ENCODE measurements at places on chromosomes 3 and 15. TPM values are rescaled to one million over a fixed set of nuclear protein-coding genes. Genes with fewer than 3 reads are reported as not detected.

- DNase-seq: no peak
These were observed 90.2 kb downstream of the RFTN1 start for GRCh38 chr3:16423298-16423697.

GRCh38 chr3:128532012-128532983 lies 39.3 kb upstream of the GATA2 start:
- DNase-seq: no peak

GRCh38 chr3:52455283-52456168 lies at the start of gene NISCH:
Gene NISCH (plus strand): TSS chr3:52455604. CDS start chr3:52455642, 38 bp downstream.
- DNase-seq: peak; percentile 34

DNA sequence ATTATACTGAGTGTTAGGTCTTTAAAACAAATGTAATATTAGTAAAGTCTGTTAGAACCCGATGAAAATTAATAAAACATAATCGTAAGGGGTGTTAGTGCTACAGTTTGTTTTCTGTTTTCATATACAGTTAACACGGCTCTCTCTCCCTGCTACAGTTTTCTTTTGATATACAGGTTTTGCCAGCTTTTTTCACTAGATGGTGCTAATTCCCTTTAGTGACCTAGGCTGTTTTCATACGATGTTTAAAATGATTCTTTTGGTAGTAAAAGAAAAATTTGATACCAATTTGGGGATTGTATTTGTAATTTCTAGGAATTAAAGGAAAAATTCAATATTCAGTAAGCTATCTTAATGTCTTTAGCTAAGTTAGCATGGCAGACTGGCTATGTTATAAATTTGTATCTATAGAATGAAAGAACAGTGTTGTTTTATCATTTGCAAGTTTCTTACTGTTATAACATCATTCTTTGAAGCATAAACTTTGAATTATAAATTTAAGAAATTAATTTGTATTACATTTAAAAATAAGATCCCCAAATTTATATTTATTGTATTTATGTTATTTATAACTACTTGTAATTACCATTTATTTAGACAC lies 11.5 kb downstream of the APH1B start:
- DNase-seq: peak; percentile 52

GRCh38 chr3:86954747-86955146 lies 36.2 kb downstream of the VGLL3 start:
- DNase-seq: no peak

- no peak for DNase-seq
These were observed 542.9 kb downstream of the FHIT start for GRCh38 chr3:60708191-60708975.

DNA sequence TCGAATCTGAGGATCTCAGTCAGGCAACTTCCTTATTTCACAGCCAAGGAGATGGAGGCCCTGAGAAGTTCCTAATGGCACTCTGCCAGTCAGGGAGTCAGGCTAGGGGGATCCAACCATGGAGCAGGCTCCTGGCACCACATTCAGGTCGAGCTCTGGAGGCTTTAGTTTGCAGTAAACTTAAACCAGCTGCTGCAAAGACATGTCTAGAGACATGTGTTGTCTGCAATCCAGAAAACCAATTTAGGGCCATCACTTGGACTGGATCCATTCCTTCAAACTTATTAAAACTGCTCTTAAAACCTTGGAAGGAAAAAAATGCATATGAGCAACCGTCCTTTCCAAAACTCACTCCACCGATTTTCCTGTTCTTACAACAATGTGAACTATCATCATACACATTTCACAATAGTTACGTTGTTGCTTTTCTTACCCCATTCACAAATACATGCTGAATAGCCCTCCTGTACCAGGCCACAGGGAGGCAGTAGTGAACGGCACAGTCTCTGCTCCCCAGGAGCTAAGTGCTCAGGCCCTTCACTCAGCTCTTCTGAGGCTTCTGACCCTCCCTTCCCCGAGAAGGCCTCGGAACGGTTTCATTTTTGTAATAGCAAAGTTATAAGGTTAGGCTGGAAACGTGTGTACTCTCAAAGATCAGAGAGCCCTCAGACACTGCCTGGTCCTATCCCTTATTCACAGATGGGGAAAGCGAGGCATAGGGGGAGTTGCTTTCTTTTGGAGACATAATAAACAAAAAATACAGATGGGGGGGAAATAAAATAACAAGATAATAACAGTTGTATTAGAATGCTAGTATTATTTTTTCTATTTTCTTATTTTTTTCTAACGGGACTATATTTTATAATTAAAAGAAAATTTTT lies 20.1 kb downstream of the RFT1 start:
- DNase-seq: no peak

DNA sequence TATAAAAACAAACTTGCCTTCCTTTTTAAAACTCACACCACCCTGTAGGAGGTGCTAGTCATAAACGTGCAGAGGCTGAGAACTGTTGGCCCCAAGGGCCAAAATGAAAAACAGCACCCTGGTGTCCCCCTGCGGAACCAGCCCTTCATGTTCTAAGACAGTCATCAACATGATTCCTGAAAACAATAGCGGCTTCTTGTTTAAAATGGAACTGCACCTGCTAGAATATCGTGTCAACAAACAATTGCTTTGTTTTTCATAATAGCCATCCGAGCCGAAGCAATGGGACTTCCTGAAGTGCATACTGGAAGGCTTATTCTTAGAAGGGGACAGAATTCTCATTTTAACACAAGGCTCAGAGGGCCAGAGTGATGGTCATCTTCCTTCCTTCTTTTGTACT lies 43.7 kb downstream of the MECOM start:
- DNase-seq: no peak

DNA sequence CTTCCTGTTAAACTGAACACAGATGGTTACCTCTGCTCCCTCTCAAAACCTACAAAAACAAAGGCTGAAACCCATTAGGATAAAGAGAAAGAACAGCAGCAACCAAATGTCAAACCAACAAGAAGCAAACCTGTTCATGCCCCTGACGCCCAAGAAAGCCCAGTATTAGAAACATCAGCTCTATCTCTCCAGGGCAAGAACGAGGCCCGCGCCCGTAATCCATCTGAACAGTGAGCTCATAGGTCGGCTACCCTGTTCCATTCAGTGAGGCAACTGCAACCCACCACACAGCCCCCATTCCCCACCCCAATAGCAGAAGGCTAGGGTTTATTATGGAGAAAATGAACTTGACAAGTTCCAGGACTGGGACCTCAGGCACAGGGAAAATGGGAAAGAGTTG lies 10.0 kb downstream of the LSG1 start:
- DNase-seq: no peak

DNA sequence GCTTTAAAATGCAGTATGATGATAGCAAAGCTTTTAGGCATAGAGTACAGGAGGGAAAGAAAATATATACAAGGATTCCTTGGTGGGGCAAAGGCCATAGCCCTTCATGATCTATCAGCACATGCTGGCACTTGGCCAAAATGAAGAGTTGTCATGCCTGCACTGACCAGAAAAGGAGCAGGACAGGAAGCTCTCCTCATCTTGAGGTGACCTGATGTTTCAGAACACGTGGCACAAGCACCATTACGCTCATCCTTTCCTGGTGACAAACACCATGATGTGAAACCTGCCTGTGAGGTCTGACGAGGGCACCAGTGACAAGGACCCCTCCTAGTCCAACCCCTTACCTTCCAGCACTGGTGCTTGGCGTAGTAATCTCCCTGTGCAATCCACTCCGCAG lies 77.9 kb upstream of the DCLK3 start:
- DNase-seq: no peak

GRCh38 chr3:9342696-9343095 lies 20.2 kb upstream of the THUMPD3 start:
- no peak for DNase-seq

DNA sequence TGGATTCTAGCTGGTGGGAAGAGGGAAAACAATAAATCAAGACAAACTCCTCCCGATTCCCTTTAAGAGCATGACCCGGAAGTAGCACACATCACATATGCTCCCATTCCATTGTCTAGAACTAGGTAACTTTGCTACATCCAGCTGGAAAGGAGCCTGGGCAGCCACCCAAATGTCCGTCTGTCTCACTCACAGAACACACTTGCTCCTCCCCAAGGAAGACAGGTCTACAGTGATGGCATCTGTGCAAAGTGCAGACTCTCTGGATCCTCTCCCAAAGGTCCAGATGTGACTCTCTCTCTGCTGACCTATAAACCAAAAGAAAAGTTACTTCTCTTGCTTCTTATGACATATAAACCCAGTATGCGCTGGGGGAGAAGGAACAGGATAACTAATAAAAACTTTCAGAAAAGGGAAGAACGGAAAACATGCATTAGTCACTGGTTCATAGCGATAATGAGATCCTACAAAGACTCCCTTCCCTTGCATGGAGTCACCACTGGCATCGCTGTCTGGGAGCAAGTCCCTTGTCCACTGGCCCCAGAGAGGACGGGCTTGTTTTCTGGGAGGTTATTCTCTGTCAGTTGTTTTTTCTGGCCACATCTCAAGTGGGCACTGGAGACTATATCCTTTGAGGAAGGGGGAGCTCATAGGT lies 29.8 kb upstream of the EPHB3 start:
- DNase-seq: peak; percentile 38

DNA sequence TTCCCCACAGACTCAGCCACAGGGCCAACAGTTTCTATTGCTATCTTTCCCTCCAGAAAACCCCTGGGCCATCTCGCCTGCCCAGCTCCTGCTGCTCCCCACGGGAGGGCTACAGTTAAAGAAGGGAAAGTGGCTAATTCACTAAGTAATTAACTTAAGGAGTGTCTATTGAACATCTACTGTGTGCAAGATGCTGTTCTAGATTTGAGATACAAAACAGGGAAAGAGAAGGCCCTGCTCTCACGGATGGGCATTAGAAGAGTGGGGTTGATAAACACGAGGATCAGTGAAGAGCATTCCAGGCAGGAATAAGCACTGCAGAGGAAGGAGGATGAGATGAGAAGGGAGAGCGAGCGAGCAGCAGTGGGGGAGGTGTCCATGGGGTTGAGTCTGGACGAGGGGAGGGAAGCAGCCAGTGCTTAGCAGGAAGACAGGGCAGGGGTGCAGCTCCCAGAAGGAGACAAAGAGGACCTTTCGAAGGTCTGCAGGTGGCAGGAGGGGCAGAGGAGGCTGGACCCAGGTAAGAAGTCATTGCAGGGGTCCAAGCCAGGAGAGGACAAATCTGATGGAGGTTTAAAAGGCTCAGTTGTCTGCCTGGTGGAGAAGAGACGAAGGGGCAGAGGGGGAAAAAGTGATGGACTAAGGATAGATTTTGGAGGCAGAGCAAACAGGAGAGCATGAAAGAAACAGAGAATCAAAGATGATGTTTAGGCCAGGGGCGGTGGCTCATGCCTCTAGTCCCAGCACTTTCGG lies 64.7 kb downstream of the KLF15 start:
- no peak for DNase-seq

GRCh38 chr3:160401291-160402095 lies 2.0 kb downstream of the SMC4 start:
- DNase-seq: peak; percentile 74

LRRC28 gene
- 26.7 TPM for total RNA-seq

AGTR1 gene
- 0.07 TPM for total RNA-seq

ANKRD34C gene
- total RNA-seq: 0.29 TPM

CCDC33 gene
- total RNA-seq: not detected

WDR72 gene
- 0.23 TPM for total RNA-seq

ACOX2 gene
- 61.4 TPM for total RNA-seq

ST3GAL6 gene
- total RNA-seq: 11.1 TPM

HIGD2B gene
- total RNA-seq: not detected
